ENCODE measurements at places on chromosomes 16 and 17. TPM values are rescaled to one million over a fixed set of nuclear protein-coding genes. Genes with fewer than 3 reads are reported as not detected.

DNA sequence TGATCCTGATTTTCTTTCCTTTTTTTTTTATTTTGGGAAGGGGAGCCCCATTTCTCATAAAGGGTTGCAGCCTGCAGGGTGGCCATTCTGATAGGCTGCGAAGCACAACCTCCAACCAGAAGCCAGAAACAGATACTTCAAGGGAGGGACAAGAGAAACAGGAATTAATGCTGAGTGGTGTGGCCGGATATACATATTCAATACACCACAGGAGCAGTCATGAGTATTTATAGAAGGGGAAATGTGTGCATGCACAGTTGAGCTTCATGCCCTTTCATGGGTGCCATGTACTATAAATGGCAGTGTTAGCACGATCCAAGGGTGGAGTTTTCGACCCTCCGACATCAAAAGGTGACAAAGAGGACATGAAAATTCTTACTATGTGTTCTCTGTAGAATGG lies 320.8 kb downstream of the CBLN1 start:
- H3K27me3 ChIP-seq, result no peaks in the 10 kb centered on the region
- H3K27ac ChIP-seq, result no peak overlapping the region
- DNase-seq, result no peak
- H3K4me3 ChIP-seq, result no peak overlapping the region
- H3K36me3 ChIP-seq, result no peaks in the 10 kb centered on the region

Gene FBXW10B
- total RNA-seq, result 0.35 TPM

Gene MYO15B
- 24.3 TPM for total RNA-seq

DNA sequence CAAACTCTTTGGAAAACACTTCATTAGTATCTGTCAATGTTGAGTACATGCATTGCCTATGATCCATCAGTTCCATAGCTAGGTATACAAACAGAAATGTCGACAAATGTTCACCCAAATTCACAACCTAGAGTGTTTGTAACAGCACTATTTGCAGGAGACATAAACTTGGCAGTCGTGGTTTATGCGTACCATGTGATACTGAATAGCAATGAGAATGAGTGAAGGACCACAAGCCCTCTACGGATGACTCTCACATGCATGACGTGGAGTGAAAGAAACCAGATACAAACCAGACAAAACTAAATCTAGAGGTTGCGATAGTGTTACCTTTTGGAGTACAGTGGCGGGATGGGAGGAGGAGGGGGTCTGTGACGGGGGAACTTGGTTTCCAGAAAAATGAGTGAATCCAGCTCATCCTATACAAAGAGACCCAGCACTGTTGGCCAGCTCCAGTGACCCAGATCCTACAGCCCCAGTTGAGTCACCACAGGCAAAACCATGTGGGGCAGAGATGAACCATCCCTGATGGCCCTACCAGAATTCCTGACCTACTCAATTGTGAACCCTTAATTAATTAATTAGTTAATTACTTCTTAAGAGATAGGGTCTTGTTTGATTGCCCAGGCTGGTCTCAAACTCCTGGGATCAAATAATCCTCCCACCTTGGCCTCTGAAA lies 15.9 kb upstream of the ULK2 start:
- peaks cover 3% of the 10 kb centered on the region for H3K27me3 ChIP-seq
- no peak for DNase-seq
- no peaks in the 10 kb centered on the region for H3K36me3 ChIP-seq
- H3K4me3 ChIP-seq, result no peak overlapping the region

Gene MT1E
- 136 TPM for total RNA-seq

Gene TM4SF5
- not detected for total RNA-seq

DNA sequence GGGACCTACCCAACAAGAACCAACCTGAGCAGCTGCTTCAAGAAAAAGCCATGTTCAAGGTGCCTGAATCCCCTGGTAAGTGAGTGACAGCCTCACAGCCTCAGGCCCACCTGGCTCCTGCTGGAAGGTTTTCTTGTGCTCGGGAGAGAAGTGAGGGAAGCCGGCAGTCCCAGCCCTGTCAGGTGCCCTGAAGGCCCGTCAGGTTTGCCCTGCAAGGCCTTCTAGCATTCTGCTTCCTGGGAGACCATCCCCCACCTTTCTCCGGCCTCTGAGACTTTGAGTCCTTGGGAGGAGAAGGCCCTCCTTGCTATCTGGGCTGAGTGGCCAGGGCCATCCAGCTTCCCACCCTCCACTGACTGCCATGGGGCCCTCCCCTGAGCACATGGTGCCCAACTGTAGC lies 166.7 kb upstream of the ZNF267 start:
- H3K4me3 ChIP-seq, result no peak overlapping the region
- peak; percentile 51 for DNase-seq
- H3K4me1 ChIP-seq, result peaks cover 18% of the 10 kb centered on the region
- H3K27me3 ChIP-seq, result no peaks in the 10 kb centered on the region
- H3K36me3 ChIP-seq, result peaks cover 56% of the 10 kb centered on the region
- H3K27ac ChIP-seq, result no peak overlapping the region

Gene HAGHL
- total RNA-seq, result 20.9 TPM

DNA sequence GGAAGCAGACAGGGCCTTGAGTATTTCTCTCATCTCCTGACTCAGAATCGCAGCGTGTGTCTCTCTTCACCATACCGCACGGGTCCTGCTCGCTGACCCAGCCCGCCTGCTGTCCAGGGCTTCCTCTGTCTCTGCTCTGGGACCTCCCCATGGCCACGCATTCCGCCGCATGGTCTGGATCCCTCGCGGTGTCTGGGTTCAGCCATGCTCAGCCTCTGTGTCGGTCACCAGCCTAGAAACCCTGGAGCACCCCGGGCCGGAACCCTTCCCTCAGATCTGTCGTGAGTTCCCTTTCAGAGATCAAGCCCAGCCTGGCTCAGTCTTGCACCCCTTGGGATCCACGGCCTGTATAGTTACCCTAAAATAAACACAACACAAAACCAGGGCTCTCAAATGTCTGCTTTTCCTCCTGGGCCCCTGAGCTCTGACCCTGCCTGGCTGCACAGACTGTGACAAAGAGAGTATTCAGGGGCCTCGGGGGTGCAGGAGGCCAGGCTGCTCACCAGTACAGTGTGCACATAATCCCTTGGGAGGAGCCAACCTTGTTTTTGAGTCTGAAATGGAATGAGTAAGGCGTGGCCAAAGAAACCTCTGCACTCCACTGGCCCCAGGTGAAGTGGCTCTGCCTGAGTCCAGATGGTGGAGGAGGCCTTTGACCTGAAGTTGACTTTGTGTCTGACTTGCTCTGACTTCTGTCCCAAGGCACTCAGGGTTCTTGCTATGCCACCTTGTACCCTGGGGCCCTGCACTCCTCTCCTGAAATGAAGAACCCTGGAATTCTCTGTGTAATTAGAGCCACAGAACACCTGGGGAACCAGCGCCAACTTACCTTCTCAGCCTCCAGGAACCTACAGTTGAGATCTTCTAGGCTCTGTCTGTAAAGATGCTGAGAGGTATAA lies 5.8 kb upstream of the SPIRE2 start:
- H3K4me3 ChIP-seq, result no peak overlapping the region
- no peak overlapping the region for H3K27ac ChIP-seq
- H3K4me1 ChIP-seq, result peaks cover 14% of the 10 kb centered on the region

DNA sequence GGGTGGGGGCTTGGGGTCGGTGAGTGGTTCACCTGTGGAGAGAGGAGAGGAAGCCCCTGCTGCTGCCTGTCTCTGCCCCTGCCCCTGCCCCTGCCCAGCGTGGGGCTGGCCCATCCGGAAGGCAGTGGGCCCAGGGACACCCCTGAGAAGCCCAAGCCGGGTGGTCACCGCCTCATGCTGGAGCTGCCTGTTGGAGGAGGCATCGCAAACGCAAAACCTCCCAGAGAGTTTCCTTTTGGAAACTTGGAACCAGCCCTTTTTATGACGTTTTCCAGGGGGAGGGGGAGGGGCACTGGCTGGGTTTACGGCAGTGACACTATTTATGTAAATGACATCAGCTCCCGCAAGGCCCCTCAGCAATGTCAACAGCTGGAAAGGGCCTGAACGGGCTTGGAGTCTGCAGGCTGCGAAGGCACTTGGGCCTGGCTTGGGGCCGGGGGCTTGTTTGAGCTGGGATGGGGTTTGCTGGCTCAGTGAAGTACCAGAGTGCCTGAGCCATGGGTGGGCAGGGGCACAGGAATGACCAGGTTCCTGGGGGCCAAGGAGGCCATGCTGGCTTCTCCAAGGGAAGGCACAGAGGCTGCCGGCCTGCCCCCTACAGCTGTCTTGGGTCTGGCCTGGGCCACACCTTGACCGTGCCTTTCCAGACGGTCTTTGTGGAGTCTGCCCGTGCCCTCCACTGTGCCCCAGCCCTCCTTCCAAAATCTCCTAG lies 219.5 kb downstream of the NTN1 start:
- no peak overlapping the region for H3K4me3 ChIP-seq
- H3K4me1 ChIP-seq, result peaks cover 6% of the 10 kb centered on the region
- no peaks in the 10 kb centered on the region for H3K27me3 ChIP-seq
- no peak for DNase-seq

DNA sequence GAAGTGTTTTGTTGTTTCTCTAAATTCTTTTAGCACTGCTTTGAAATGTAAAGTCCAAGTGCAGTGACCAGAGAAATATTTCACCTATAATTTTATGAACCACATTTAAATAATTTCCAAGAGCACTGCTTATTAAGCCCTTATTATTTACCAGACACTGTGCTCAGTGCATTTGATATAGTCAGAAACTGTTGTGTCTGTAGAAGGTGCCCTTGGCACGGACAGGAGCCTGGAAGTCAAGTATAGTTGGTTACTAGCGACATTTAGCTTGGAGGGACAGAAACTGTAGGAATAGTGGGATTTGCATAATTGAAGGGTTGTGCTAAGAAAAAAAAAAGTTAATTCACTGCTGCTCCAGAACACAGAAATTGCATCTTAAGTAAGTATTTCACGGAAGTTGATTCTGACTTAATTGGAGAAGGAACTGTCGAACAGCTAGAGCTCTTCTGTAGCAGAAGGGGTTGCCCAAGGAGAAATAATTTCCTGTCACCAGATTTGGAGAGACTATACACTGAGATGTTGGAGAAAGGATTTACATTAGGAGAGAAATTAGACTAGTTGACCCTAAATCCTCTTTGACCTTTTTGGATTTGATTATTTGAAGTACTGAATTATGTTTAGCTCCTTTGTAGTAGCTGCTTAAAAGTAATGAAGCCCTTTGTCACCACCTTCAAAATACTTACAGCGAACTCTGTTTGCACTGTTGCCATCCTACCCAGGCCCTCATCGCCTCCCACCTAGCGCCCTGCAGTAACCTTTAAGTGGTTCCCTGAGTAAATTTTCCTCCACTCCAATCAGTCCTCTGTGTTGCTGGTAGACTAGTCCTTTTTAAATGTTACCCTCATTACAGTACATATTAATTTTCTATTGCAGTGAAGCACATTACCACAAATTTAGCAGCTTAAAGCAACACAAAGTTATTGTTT lies 25.6 kb downstream of the COX10 start:
- H3K36me3 ChIP-seq, result peaks cover 15% of the 10 kb centered on the region
- peaks cover 39% of the 10 kb centered on the region for H3K4me1 ChIP-seq
- no peak for DNase-seq
- H3K27me3 ChIP-seq, result no peaks in the 10 kb centered on the region

GRCh38 chr16:87392821-87393679 lies 914 bp downstream of the MAP1LC3B start:
- peak overlapping the region; percentile 90 for H3K27ac ChIP-seq
- H3K4me1 ChIP-seq, result peaks cover 40% of the 10 kb centered on the region
- DNase-seq, result peak; percentile 85
- peak overlapping the region; percentile 89 for H3K4me3 ChIP-seq

Gene VEZF1
- total RNA-seq, result 35.4 TPM

Gene SP6
- 0.05 TPM for total RNA-seq

DNA sequence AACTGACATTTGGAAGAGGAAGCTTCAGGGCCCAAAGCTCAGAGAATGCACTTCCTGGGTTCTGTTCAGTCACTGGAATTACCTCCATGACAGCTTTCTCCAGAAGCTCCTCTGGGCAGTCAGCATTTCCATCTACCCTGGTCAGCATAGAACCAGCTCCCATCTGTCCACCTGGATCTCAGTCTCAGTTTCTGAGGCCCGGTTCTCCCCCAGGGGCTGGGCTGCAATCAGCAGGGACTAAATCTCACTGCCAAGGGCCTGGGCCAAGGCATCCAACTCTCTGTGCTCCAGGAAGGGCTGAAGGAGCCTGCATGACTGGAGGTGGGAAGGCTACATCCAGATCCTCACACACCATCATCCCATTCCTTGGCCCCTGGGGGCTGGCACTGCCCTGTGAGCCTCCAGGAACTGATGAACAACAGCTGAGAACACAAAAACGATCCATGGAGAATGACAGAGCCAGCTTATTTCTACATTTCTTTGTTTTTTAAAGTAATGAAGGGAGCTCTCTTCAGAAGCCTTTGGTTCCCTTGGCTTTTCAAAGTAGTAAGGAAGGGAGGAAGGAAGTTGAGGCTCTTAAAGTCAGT lies 66.3 kb upstream of the MRTFB start:
- peaks cover 9% of the 10 kb centered on the region for H3K27me3 ChIP-seq
- H3K4me1 ChIP-seq, result peaks cover 12% of the 10 kb centered on the region
- no peak overlapping the region for H3K27ac ChIP-seq
- H3K4me3 ChIP-seq, result no peak overlapping the region
- no peaks in the 10 kb centered on the region for H3K36me3 ChIP-seq

Gene FAM83G
- 15.7 TPM for total RNA-seq

DNA sequence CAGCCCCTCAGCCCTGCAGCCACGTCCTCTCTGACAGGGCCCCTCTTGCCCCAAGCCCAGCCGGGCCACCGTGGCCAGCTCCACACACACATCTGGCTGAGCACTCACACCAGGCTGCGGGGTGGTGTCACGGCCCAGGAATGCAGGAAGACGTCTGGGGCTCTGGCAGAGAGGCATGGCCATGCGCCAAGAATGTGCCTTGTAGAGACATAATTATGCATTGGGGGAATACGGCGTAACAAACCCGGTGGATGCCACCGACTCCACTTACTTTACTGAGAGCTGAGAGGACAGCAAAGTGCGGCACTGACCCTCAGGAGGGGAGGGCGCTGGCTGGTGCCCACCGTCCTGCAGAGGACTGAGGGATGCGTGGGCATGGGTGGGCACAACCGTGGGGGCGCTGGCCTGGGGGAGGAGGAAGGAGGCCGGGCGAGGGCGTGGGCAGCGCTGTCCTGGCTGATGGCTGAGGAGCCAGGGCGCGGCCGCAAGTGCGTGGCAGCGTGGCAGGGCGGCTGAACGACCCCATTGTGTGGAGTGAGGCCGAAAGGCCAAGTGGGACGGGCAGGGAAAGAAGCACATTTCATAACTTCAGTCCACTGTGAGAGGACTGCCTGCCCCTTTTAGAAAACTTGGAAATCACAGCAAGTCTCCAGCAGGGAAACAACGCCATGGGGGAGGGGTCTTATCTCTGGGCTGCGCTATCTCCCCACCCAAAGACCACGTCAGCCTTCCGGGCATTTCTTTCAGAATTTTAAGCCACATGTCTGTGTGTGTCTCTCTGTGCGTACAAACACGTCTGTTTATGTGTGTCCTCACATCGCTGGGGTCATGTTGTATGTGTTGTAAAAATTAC lies 30.6 kb downstream of the METRNL start:
- no peak overlapping the region for H3K4me3 ChIP-seq
- DNase-seq, result no peak
- H3K4me1 ChIP-seq, result no peaks in the 10 kb centered on the region

GRCh38 chr16:3938471-3938842 lies 57.9 kb upstream of the CREBBP start:
- no peaks in the 10 kb centered on the region for H3K4me1 ChIP-seq
- peaks cover 5% of the 10 kb centered on the region for H3K27me3 ChIP-seq
- H3K36me3 ChIP-seq, result no peaks in the 10 kb centered on the region
- H3K27ac ChIP-seq, result no peak overlapping the region
- no peak for DNase-seq

- peaks cover 19% of the 10 kb centered on the region for H3K4me1 ChIP-seq
- H3K4me3 ChIP-seq, result no peak overlapping the region
- peak overlapping the region; percentile 20 for H3K27ac ChIP-seq
Measured at GRCh38 chr17:38693700-38694329, 11.3 kb upstream of the MLLT6 start.

Data from activated CD4-positive, alpha-beta T cell treated with anti-CD3 and anti-CD28 coated beads, Interleukin-2, amount 10 ng/mL, durations not matched to agents 24 days and 14 days (primary cell).